Esophagus squamous epithelium (tissue), 5 donors: ENCODE measurements at places on chromosomes 1 and 21.

- DNase-seq, result no peak
Observed at GRCh38 chr1:172456344-172456769, 12.5 kb upstream of the PIGC start.

- no peak for DNase-seq
Observed at GRCh38 chr1:213244664-213245091, 193.6 kb downstream of the RPS6KC1 start.

- DNase-seq, result no peak
Observed at GRCh38 chr1:27591622-27592021, 12.3 kb downstream of the AHDC1 start.

GRCh38 chr1:94240822-94241221 is 3.4 kb upstream of the ARHGAP29 start:
- DNase-seq, result no peak

DNA sequence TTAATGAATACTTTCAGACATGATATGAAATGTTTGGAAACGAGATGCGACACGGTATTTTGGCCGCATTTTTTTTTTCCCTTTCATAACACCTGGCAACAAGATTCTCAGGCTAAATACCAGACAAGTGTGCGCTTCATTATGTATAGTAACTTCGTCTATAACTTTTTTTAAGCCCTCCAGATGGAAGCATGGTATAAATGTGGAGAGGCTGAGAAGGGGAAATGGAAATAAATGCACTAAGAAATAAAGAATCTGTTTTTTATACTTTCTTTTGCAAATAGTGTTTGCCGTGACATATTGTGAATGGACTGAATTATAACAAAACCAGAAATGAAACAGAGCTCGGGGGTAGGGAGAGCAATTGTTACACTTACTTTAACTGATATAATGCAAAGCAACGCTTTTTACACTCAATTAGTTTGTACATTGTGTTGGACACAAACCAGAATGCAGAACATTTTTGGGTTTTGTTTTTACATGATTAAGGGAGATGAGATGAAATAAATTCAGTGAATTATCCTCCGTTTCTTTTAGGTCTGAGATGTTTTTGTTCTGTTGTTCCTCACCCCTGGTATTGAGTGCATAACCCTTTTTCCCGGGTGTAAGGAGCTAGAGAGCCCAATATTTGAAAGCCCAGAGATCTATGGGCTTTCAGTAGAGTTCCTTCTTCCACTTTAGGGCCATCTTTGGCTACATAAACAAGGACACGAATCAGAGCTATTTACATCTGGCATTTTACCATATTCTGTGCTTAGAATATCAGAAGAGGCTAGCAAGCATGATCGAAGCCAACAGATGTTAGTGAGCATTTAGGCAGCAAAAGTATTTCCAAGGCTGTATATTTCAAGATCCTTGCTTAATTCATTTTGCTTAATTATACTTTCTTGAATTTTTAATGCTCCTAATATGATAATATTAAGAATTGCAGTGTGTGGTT is 478.0 kb downstream of the CAMTA1 start:
- DNase-seq, result no peak

DNA sequence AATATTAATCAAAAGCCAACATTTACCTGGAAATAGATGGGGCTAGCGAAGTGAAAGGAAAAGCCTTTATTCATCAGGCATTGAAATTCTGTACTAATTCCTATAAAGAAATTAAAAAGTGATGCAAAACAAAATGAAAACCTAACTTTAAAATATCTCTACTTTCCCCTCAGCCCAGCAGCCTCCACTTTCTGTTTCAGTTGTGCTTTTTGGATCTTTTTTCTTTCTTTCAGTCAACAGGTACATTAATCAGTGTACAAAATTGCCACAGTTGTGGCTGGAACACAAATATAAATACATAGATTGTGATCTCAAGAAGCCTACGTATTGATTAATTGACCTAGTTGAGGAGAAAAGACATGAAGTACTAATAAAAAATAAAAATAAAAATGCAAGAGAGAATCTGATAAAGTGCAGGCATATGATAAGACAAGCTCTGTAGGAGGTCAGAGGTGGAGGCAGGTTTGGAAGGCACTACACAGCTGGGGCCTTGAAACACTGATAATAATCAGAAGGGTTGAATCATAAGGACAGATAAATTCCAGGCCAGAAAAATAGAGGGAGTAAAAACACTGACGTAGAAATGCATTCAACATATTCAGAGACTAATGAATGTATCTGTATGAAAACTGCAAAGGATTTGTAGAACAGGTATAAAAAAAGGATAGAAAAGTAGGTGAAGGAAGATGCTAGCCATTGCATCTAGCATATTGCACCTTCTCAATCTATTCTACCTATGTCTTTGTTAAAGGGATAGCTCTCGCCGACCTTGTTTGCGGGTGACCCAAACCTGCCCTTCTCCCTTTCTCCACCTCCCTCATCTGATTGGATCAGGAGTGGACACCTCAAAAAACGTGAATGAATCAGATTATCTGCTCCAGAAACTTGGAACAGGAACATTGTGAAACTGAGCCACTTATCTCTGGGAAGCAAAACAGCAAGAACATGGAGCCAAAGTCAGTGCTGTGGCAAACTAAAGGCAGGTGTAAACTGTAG is 607.8 kb upstream of the ADGRL2 start:
- DNase-seq, result no peak
